ENCODE measurements at places on chromosomes 5 and 9.

DNA sequence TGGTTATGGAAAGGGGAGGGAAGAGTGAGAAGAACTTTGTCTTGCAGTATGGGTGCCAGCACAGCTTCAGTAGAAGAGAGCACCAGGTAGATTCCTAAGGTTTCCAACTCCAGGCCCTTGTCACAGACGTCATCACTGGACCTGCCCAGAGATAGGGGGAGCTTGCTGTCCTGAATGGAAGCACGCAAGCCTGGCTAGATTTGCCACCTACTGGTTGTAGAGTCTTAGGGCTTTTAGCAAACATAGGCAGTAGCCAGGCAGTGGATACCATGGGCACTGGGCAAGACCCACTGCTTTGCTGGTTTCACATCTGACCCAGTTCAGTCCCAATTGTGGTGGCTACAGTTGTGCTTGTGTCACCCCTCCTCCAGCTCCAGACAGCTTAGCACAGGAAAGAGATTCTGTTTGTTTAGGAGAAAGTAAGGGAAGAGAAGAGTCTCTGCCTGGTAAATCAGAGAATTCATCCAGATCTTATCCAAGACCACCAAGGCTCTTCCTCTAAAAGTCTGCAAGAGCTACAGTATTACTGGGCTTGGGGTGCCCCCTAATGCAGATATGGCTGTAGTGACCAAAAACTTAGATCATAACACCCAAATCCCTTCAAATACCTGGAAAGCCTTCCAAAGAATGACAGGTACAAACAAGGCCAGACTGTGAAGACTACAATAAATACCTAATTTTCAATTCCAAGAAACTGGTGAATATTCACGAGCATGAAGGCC, 158.9 kb downstream of the HINT1 start:
- DNase-seq: no peak

DNA sequence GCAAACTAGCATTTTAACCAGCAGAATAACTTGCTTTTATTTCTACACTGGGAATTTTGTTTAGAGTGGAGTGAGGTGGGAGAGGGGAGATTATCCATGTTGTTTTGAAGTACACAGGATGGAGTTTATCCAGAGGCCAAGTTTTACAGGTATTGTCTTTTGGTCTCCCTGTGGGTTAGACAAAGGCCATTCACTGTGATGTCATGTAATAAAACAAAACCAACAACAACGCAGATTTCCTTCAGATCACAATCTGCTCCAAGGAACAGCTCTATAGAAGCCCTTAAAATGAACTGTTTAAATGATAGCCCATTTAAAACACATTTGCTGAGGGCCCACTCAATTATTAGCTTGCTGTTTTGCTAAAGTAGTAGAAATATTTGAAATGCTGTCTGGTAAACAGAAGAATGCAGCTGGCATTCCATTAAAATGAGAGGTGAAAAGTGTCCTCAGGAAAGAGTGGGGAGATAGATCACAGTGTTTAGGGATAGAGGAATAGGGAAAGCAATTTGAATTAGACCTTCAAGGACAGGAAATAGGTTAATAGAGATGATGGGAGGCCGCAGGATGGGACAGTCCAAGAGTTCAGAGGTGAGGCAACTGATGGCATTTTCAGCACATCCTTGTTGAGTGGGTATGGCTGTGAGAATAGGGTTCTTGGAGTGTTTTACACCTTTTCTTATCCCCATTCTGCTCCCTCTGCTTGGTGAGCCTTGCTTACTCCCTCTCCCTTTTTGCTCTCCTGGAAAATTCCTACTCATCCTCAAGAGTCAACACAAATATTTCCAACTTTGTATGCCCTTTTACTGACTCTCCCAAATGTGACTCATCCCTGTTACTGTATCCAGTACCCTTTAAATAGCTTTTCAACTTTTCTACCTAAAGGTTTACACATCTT, 140.1 kb upstream of the NR3C1 start:
- DNase-seq: no peak

- no peak for DNase-seq
Measured at GRCh38 chr5:92980491-92980890, 600.5 kb downstream of the NR2F1-AS1 start.

DNA sequence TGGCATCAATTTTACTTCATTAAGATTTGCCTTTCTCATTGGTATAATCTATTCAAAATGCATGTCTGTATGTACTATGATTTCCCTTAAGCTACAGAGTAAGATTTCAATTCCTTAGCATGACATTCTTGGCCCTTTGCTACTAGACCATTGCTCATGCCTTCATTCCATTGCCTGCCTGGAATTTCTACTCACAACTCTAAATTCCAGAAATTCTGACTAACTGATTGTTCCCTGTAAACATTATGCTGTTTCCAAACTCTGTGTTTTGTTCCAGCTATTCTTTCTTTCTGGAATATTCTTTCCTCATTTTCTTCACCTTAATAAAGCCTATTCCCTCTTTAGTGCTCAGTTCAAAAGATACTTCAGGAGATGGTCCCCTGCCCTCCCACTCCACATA, 568.8 kb upstream of the SEMA6A start:
- no peak for DNase-seq

- DNase-seq: no peak
Measured at GRCh38 chr5:138230261-138230660, 17.1 kb upstream of the CDC23 start.

DNA sequence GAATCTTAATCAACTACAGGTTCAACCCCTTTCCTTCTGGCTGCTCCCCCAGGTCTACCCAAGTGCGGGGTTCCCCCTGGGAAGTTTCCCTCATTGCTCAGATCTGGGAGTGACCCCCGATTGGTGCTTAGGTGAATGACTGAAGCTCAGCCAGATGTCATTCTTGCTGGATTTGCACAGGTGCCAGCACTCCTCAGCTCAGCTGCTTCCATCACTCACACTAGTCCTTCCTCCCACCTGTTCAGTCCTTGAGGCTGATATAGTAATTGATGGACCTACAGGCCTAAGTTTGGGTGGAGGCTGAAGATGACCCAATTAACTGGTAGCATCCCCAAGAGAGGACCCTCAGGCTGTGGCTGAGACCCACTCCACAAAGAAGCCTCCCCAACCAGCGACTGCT, 32.9 kb downstream of the PRLR start:
- DNase-seq: no peak

GRCh38 chr5:115336964-115337363, 40.5 kb upstream of the CCDC112 start:
- DNase-seq: no peak

DNA sequence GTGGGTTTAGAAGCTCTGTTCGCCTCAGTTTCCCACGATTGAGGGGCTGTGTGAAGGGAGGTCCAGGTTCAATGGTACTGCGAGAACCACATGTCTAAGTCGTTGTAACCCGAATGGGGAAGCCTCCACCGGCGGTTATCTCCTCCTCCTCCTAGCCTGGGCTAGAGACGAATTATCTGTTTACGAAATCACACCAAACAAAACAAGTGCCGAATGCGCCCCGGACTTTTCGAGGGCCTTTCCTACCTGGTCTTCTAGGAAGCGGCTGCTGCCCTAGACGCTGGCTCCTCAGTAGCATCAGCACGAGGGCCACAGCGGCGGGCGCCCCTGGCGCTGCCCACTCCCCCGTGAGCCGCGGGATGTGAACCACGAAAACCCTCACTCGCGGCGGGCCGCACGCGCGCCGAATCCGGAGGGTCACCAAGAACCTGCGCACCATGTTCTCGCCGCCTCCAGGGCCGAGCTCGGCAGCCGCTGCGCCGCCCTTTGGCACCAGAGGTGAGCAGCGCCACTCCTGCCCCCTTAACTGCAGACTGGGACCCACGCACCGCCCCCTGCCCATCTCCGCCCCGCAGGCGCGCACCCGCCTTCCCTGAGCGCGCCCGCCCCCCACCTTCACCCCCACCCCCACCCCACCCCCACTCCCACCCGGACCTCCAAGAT, at the start of gene CDKN2A:
CDKN2A (minus strand) TSS at position 500 of the 663 bp plus-strand sequence.
- DNase-seq: no peak

DNA sequence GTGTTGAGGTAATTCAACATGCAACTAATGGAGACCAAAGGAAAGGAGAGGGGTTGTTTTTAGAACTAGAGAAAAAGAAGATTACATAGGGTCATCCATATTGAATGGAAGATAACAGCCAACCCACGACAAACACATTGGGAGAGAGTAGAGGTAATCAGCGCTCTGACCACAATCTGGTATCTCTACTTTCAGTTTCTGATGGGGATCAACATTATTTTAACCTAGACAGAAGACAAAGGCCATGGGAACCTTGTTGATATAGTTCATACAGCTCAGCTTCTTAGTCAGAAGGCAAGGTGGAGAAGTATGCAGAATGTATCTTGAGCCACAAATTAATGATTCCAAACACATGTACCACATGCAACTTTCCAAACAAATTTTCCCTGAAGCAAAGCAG, 537.1 kb upstream of the ST8SIA4 start:
- DNase-seq: no peak

DNA sequence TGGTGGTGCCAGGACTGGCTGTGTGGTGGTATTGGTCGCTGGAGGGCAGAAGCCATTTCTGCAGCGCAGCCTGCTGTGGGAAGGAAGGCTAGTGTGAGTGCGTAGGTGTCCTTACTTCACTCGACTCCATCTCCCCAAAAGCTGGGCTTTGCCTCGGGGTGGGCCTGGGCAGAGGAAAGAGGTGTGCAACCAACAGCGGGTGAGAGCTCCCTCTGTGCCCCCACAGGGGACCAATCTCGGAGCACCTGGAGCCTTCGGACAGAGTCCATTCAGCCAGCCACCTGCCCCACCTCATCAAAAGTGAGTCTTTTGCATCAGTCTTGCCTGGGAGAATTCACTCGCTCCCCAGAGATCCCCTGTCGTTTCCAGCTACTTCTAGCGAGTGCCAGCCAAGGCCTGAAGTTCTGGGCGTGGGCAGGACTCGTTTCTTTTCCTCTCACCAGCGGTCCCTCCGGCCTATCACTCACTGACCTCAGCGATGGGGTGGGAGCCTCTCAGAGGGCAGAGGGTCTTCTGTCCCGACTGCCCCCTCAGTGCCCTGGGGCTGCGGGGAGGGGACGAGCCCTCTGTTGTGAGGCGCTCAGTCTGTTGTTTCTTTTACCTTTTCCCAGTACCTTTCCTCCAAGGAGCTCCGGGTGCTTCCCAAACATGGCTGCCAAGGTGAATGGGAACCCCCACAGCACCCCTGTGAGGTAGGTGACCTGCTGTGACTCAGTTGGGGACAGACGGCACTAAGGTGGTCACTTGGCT, 32.9 kb upstream of the PRDM12 start:
- no peak for DNase-seq

DNA sequence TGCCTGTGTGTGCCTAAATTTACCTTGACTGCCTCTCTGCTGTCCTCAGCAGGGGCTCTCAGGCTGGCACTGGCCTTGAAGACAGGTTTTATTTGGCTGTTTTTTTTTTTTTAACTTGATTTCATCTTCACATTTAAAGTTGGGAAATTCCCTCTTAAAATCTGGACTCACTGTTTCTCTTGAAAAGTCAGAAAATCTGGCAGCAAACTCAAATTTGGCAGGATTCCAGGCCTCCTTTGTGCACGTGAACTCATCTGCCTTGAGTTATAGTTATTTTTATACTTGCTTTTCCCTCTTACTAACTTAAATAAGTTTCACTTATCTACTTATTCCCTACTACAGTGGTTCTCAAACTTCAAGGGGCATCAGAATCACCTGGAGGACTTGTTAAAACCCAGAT, 118.4 kb upstream of the MAP3K1 start:
- no peak for DNase-seq

- DNase-seq: no peak
Measured at GRCh38 chr5:96714951-96715451, 52.8 kb downstream of the CAST start.

- no peak for DNase-seq
Measured at GRCh38 chr5:150052956-150053712, 33.2 kb downstream of the CSF1R start.

DNA sequence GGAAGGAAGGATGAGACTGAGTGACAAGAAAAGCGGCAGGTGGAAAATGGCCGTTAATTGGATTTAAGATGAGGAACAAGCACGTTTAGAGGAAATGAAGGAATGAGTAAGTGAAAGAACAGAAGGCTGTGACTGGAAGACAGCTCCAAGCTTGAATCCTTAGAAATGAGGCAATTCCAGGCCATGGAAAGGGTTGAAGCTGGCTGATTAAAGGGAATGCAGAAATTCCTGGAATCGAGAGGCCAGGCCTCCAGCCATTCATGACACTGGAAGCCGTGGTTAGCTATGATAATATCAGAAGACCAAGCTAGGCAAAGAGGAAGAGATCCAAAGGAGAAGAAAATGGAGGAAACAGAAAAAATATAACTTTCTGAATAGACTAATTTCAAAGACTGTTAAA, 84.2 kb downstream of the ARL15 start:
- no peak for DNase-seq

DNA sequence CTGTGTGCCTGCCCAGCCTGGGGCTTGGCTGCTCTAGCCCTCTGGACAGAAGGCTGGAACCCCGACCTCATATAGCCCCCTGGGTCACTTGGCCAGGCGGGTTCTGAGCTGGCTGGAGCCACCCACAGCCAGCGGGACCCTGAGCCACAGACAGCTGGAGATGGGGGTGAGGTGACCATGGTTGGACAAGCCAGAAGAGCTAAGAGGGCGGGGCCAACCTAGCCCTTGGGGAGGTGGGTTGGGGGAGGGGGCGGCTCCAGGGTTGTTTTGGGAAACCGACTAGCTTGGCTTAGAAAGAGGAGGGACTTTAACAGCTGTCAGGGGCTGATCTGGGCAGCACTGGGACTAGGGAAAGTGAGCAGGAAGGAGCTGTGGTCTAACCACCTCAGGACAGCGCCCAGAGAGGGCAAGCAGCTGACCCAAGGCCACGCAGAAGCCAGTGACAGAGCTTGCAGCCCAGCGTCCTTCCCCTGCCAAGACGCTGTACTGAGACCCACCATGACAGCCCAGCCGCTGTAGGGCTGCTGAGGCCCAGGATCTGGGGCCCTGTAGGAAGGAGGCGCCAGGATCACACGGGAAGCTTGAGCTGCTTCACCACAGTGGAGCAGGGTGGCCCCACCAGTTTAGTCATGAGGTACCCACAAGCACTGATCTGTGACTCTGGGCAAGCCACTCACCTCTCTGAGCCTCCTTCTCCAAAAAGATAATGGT, 2.2 kb downstream of the AIF1L start:
- DNase-seq: no peak

- DNase-seq: peak; percentile 67
Measured at GRCh38 chr5:53478411-53479044, 1.9 kb upstream of the FST start.

DNA sequence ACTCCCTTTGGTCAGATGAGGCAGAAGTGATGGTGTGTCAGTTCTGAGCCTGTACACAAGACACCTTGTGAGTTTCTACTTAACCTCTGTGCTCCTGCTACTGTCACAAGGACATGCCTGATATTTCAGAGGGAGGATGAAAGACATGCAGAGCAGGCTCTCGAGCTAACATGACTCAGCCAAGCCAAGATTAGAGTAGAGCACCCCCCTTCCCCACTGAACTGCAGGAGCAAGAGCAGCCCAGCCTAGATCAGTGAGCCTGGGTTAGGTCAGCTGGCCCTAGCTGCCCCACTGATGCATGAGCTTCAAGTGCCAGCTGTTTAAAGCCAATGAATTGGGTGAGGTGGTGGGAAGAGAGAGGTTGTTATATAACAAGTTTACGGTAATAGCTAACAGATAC, 36.7 kb downstream of the BRINP1 start:
- no peak for DNase-seq

DNA sequence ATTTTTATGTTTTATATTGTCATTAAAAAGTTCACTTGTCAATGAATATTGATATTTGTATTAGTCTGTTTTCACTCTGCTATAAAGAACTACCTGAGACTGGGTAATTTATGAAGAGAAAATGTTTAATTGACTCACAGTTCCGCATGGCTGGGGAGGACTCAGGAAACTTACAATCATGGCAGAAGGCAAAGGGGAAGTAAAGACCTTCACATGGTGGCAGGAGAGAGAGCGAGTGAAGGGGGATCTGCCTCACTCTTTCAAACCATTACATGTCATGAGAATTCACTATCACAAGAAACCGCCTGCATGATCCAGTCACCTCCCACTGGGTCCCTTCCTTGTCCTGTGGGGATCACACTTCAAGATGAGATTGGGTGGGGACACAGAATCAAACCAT, 27.4 kb downstream of the SRD5A1 start:
- DNase-seq: no peak
